GM12865 (cell line): ENCODE measurements at places on chromosomes 7 and 10.

DNA sequence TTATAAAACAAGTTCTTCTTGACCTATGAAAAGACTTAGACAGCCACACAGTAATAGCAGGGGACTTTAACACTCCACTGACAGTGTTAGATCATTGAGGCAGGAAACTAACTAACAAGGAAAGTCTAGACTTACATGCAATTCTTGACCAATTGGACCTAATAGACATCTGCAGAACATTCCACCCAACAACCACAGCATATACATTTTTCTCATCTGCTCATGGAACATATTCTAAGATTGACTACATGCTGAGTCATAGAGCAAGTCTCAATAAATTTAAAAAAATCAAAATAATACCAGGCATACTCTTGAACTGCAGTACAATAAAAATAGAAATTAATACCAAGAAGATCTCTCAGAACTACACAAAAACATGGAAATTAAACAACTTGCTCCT is 219.5 kb upstream of the HPS1 start:
- no peak for DNase-seq

- peak; percentile 4 for DNase-seq
These were observed 275.9 kb downstream of the SKAP2 start for GRCh38 chr7:26588511-26588910.

GRCh38 chr10:79425074-79425532 is 20.3 kb downstream of the ZCCHC24 start:
- no peak for DNase-seq

GRCh38 chr10:123722351-123722750 is 56.2 kb downstream of the GPR26 start:
- DNase-seq = no peak

- no peak for DNase-seq
These were observed 139.4 kb downstream of the SKIDA1 start for GRCh38 chr10:21385996-21386585.

- no peak for DNase-seq
These were observed 67.8 kb upstream of the SDK1 start for GRCh38 chr7:3233301-3233700.

- no peak for DNase-seq
These were observed 41.3 kb downstream of the SLC16A12 start for GRCh38 chr10:89494068-89494467.

- DNase-seq = no peak
These were observed 1024.8 kb upstream of the AUTS2 start for GRCh38 chr7:68573271-68574005.

- DNase-seq = peak; percentile 60
These were observed 43.7 kb downstream of the OSBPL3 start for GRCh38 chr7:24936121-24936824.

- no peak for DNase-seq
These were observed 22.0 kb upstream of the TMEM120A start for GRCh38 chr7:76016191-76016947.

DNA sequence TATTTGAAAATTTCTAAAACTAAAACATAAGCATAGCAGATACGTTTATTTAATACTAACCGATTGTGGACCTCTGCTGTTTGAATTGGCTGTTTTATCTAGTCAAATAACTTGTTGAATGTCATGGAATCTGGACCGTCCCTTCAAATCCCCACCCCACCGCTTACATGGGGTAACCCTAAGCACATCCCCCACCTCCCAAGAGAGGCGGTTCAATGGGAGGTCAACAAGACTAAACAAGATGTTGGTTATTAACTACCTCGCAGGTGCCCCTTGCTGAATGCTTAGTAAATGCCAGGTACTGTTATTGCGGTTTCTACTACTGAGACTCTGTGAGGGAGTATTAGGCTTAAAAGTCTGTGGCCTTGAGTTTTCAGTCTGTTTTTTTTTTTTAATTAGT is 70.9 kb downstream of the DAGLB start:
- DNase-seq = peak; percentile 11

- no peak for DNase-seq
These were observed 531.4 kb upstream of the FOXK1 start for GRCh38 chr7:4150731-4151130.

DNA sequence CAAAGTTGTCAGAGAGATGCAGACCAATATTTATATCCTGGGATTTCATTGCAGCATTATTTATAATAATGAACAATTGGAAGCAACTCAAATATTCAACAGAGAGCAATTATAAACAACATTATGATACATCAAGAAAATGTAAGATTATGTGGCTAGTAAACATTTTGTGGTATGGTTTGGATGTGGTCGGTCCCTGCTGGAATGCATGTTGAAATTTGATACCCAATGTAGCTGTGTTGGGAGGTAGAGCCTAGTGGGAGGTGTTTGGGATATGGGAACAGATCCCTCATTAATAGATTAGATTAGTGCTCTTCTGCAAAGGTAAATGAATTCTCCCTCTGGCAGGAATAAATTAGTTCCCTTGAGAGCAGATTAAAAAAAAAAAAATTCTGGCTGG is 350.9 kb downstream of the ANKRD30A start:
- no peak for DNase-seq

DNA sequence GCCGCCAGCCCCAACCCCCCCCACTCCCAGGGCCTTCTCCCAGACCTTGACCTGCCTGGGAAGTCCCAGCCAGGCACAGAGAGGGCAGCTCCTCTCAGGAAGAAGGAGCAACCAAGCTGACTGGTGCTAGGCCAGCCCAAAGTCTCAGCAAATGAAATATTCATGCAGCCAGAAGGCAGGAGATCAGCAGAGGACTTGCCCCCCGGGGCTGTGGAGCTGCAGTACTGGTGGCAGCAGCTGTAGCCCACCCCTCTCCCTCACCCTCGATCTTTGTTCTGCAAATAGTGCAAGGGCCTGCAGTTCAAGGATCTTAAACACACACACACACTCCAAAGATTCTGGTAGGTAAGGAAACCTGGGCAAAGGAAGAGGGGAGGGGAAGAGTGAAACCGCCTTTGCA is 3.5 kb upstream of the SRRM3 start:
- no peak for DNase-seq

DNA sequence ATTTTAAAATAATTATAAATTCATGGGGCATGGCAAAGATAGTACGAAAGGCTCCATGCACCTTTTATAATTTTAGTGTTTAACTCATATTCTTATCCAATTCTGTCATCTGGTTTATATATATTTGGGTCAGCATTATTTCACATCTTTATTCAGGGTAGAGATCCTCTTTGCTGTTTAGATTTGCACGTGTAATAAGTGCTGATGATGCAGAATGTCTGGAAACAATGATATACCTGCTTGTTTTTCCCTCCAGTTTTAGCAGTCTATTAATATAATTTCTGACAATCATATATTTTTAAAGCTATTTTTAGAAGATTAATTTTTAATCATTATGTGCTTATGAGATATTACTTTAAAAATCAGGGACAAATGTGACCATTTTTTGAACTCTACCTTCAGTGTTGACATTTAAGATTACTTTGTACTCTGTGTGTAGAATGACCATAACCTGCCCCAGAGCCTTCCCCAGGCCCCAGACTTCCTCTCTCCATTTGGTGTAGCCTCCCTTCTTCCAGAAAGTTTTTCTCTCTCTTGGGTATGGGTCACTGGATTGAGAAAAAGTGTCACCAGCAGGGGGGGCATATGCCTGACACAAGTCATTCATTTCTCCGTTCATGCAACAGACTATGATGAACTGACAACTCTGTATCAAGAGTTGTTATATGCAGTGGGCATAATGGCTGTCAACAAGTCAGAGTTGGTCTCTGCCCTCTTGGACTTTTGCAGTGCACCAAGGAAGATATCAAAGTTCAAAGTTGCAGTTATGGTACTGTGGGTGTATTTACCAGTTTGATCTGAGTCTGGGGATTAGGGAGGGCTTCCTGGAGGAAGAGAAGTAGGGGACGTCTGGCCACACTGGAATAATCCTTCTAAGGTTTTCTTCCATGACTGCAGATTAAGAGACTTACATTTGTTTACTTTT is 192.6 kb upstream of the CCDC6 start:
- peak; percentile 41 for DNase-seq

DNA sequence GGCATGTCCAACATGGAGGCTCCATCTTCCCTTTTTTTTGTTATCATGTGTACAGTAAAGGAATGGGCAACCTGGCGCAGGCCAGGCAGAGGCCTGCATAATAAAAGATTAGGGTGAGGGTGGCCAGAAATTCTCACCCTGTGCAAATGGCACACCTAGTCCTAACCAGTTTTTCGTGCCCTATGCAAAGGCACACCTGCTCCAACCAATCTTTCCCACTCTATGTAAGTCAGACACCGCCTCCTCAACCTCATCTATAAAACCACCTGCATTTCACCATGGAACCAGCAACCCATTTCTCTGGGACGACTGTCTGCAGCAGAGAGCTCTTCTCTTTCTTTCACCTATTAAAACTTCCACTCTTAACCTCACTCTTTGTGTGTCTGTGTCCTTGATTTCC is 16.1 kb downstream of the TBATA start:
- no peak for DNase-seq

- no peak for DNase-seq
These were observed 117.2 kb downstream of the CUX1 start for GRCh38 chr7:101934618-101935017.

DNA sequence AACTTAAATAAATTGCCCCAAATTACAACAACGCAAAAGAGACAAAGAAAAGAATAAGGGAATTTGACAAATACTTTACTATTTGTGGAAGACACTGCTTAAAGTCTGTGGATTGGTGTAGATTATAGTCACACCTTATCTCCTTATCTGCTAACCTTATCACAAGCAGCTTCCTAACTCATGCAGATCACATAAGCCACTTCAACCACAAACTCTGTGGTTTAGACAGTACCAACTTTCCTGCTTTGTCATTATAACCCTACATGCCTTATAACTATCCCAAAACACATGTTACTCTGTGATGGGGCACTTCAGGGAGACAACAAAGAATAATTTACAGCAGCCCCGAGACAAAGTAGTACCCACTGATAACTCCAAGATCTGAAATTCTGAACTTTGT is 41.5 kb upstream of the PPP3CB start:
- DNase-seq = no peak

DNA sequence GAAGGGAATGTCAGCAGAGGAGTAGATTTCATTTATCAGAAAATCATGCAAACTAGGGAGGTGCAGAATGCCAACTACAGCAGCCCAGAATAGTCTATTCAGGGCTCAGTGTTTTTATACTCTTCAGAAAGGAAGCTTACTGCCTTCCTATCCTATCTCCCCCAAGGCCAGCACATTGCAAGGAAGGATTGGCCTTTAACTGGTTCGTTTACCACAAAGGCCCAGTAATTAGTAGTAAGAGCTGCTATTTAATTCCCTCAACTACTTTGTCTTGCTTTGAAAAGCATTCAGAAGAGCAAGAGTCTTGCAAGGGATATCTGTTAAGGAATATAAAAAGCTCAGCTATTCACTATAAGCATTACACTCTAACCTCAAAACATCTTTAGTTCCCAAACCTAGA is 86.4 kb upstream of the RNF148 start:
- no peak for DNase-seq

DNA sequence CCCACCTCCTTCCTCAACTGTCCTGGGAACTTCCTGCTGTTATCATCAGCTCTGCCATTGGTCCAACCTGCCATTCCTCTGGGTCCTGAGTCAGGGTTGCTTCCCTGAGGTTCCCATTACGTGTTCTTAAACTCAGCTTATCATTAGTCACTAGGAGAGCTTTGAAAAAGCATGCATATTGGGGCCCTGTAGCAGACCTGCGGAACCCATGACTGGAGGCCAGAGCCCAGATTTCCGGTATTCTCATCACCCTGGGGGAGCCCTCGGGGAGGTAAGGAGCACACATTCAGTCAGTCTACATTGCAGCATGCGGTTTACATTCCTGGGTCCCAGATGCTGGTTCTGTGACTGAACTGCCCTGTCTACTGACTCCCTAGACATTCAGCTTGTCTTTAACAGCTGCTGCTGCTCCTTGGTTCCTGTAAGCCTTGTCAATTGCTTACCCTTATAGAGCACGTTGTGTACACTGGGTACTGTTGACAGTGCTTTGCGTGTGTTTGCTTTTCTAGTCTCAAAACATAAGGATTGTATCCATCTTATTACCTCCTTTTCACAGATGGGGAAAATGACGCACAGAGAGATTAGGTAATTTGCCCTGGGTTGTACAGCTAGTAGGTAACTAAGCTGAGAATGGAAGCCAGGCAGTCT is 12.8 kb downstream of the CDHR3 start:
- no peak for DNase-seq

- no peak for DNase-seq
These were observed 106.1 kb upstream of the SP8 start for GRCh38 chr7:20892776-20893175.

GRCh38 chr7:16660702-16661464 is 14.9 kb downstream of the BZW2 start:
- DNase-seq = no peak

- DNase-seq = no peak
These were observed 618.6 kb upstream of the CNTNAP2 start for GRCh38 chr7:145497911-145498525.

- no peak for DNase-seq
These were observed 71.9 kb downstream of the MKI67 start for GRCh38 chr10:128054163-128054970.

GRCh38 chr7:158840604-158841003 is 11.3 kb upstream of the ESYT2 start:
- DNase-seq = no peak
